ENCODE measurements at places on chromosomes 7 and 10.
A peak's percentile ranks its signal among the peaks of the same experiment; 100 is the strongest.

GRCh38 chr10:132036153-132036886, 29.4 kb upstream of the JAKMIP3 start:
- peak; percentile 58 for DNase-seq

GRCh38 chr10:44975431-44976331, 2.9 kb downstream of the DEPP1 start:
- no peak for DNase-seq

DNA sequence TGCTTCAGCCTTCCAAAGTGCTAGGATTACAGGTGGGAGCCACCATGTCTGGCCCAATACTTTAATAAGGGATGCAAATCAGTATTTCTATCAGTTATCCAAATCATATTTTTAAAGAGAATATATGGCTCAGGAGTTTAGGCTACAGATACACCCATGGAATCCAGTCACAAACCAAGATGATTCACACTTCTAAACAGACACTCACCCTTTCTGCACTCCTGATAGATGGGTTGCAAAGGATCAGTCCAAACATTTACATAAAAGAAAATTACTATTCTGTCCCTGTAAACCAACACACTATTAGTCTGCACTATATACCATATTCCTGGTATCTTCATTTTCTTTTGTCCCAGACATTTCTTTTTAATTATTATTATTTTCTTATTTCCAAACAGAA, 2.2 kb downstream of the MORN4 start:
- no peak for DNase-seq

DNA sequence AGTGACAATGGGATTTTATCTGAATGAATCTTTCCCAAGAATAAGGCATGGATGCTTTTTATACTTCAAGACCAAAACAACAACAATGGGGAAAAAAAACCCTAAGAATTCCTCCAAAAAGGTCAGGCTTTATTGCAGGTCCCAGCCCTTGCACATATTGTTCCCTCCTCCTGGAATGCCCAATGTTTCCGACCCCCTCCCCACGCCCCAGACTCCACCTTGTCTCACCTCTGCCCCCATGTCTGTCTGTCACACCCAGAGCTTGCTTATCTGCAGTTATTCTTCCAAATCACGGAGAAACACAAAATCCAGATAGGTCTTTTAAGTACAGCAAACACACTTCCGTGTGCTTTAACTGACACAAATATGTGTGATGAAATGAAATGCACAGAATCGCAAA, 43.5 kb downstream of the ELMO1 start:
- no peak for DNase-seq

GRCh38 chr7:158284121-158284520, 303.5 kb downstream of the PTPRN2 start:
- no peak for DNase-seq

DNA sequence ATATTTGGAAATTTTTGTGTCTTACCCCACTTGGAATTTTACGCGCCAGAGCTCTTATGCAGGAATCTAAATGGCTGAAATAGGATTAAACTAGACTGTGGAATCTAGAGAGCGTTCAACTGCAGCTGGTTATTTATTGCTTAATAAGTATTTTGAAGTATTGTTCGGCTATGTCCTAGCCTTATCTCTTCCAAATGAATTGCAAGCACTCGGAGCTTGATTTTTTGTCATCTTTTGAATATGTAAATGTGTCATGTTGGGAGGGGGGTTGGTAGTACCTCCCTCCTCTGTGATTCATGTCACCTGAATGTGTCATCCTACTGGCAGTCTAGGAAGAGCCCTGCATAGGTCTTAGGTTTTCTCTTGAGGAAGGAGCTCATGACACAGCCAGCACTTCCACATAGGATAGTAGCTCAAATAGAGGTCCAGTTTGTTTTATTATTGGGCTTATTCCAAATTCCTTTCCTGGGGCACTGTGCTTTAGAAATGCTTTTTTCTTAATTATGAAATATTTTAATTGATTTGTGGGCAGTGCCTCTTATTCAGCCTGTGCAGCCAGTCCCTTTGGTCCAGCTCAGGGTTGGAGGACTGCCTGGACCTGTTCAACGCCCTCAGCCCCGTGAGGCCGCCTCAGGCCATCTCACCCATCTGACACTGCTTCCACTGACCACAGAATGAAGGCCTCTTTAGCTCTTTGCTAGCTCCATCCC, 22.5 kb upstream of the TRIL start:
- DNase-seq = no peak

GRCh38 chr10:778626-779330, 89.3 kb upstream of the DIP2C start:
- DNase-seq = peak; percentile 10

DNA sequence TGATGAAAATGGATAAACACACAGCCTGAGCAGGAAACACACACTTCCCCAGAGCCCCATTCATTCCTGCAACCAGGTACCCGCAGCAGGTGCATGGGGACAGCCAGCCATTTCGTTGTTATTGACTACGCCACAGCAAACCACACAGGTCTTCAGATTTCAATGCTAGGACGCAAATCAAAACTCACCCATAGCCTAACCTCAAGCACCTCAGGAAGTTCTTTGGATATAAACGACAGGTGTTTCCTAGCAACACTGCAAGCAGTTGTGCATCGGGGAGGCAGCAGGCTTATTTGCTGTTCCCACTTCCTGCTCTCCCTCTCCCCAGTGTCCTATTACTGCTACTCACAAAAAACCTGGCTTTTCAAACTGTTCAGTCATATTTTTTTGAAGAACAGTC, 176.5 kb upstream of the FRMD4A start:
- no peak for DNase-seq

DNA sequence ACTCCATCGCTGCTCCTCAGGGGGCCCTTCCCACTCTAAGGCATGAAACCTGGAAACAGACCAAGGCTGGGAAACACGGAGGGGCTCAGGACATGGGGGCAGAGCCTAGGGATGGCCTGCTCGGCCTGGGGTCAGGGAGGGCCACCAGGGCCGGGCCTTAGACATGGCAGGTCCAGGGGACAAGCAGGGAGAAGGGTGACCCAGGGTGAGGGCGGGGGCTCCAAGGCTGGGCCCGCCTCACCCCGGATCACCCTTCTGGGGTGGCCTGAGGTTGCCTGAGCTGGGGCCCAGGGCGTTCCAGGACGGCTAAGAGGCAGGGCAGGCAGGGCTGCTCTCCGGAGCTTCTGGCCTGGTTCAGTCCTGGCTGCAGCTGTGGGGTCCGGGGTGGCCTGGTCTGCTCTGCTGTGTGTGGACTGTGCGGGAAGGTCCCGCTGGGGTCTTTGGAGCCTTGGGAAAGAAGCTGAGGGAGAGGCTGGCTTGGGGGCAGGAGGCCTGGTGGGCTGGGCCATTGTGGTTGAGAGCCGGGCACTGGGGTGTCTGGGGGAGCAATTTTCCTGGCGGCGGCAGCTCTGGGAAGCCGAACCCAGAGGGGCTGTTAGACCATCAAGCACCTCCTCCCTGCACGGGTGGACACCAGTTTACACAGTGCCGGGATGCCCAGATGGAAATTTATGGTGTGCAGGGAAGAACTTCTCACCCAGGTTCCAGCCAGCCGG, 52.2 kb downstream of the UNCX start:
- no peak for DNase-seq

DNA sequence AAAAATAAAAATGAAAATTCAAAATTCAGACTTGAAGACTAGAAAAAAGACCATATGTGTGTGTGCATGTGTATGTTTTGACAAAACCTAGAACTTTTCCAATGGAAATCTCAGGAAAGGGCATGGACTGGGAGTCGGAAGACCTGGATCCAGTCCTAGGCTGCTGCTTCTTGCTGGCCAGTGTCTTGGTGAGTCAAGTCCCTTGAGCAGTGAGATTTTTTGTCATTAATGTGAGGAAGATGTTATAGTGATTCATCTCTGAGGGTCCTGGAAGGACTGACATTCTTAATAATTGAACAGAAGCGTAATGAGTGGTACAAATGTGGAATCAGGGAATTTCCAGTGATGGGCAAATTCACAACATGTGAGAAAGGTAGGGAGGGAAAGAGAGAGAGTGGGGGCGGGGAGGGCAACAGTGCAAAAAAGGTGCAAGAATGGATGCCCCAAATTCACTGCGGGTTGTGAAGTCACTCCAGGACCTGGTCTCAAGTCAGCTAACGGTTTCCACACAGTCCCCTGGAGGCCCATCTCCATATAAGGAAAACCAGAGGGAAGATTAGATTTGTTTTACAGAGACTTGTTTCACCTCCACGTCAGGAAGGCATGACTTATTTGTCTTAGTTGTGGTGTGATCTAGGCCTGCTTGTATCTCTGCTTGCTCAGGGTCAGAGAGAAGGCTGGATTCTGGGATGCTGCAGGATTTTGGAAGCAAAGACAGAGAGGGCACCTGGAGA, 201.7 kb downstream of the BUB3 start:
- DNase-seq = no peak

DNA sequence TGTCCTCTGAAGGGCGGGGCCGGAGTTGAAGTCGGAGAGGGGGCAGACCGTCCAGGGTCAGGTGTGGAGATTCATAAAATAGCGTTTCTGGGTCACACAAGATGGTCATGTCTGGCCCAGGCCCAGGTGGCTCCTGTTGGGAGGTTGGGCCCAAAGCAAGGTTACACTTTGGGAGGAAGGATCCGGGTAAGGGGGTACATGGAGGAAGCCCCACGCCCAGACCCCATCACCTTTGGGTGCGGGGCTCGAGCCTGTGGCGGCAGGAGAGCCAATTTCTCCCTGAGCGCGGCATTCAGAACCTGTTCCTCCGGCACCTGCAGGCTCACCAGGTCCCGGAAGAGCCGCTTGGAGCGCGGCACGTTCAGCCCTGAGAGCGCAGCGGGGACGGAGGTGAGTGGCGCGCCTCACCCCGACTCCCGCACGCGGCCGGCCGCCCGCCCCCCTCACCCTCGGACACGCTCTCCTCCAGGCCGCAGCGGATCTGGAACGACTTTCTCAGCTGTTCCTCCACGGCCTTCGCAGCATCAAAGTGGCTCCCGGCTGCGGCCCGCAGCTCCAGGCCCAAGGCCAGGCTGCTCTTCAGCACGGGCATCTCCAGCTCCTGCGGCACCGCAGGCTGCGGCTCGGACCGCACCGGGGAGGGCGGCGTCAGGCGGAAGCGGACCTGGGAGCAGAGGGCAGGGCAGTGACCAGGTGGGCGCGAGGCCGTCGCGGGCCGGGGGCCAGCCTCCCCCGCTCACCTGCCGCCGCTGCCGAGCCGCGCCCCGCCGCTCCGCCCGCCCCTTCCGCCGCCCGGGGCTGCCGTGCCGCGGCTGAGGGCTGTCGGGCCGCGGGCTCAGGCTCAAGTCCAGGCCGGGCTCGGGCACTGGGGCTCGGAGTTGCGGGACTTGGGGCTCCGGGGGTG, 644 bp downstream of the PPP1R35 start:
- DNase-seq = peak; percentile 47

- DNase-seq = no peak
Measured at GRCh38 chr10:132329565-132330485, 2.2 kb upstream of the LRRC27 start.

GRCh38 chr10:72695496-72695895, 3.6 kb downstream of the MCU start:
- no peak for DNase-seq

- no peak for DNase-seq
Measured at GRCh38 chr10:13104697-13105096, 4.7 kb downstream of the OPTN start.

DNA sequence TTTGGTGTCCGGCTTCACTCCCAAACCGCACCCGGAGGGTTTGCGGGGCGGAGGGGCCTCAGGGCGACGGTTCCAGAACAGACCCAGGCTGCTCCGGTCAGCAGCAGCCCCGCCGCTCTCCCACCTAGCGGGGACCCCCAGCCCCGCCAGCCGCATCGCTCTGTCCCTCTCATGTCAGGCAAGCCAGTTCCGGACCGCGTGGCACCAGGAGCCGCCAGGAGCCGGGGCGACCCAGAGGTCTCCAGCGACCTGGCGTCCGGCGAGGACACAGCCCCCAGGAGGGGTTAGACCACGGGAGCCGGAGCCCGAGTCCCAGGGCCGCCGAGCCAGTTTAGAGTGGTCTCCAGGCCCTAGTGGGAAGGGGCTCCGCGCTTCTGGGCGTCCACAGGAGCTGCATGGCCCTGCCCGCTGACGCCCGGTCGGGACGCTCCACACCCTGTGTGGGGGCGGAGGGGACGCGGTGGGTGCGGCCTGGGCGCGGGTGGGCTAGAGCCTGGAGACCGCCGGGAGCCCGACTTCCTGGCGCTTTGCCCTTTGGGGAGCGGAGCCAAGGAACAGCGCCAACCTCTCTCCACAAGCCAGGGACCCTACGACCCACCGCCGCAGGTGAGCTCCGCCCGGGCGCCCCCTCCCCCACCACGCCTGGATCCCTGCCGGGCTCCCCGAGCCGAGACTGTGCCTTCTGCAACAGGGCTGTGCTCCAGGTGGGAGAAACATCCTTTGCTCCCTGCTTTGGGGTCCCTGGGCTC, 43.4 kb downstream of the ZNF117 start:
- DNase-seq = peak; percentile 31

GRCh38 chr7:115973406-115973805, 57.2 kb downstream of the TFEC start:
- DNase-seq = no peak

- no peak for DNase-seq
Measured at GRCh38 chr7:51452694-51453093, 136.1 kb upstream of the COBL start.

DNA sequence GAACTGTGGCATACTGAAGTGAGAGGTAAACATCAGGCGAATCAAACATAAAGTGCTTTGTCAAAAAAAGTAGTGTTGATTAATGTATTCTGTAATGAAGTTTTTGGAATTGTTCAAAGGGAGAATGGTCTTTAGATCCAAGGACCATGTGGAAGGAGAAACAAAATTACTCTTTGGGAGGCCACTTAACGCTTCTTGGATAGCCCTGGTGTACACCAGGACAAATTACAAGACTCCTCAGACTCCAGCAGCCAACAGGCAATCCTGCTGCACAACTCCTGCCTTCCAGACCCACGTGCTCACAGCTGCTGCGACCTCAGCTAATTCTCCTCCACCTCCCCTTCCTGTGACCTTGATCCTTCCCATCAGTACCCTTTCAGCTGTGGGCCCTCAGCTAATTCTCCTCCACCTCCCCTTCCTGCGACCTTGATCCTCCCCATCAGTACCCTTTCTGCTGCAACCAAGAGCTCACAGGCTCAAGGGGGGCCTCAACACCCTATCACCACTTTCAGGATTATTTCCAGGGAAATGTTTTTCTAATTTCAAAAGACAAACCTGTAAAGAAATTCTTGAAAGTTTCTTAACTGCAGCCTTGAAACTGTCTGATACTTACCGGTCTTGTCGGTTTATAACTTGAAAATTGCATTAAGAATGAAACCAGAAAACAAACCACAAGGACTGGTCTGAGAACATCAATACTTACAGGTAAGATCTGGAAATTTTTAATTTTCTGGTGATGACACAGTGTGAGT, 29.7 kb upstream of the DDC start:
- DNase-seq = no peak

DNA sequence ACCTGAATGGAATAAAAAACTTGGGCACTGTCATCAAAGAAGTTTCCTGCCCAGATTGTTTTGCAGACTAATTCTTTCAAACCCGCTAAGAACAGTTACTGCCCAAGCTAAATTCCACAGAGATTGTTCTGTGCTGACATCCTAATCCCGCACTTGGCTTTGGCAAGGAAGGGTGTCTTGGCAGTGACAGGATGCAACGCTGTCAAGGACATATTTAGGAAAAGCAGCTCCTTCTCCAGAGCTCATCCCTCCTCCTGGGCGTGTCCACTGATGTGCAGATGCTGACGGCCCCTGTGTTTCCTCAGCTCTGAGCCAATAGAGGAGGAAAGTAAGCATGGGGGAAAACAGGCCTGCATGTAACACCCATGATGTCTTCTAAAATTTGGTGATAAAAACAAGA, 74.2 kb downstream of the EEPD1 start:
- DNase-seq = no peak
